Endodermal cell (in vitro differentiated cells): ENCODE measurements at places on chromosomes 6 and 20. TPM values are rescaled to one million over a fixed set of nuclear protein-coding genes. Genes with fewer than 3 reads are reported as not detected.

GRCh38 chr6:95387845-95388244, 189.5 kb upstream of the MANEA start:
- peaks cover 5% of the 10 kb centered on the region for H3K36me3 ChIP-seq
- no peaks in the 10 kb centered on the region for H3K27me3 ChIP-seq
- no peak overlapping the region for H3K4me3 ChIP-seq
- no peak overlapping the region for H3K27ac ChIP-seq
- no peak for DNase-seq
- H3K4me1 ChIP-seq, result no peaks in the 10 kb centered on the region

DNA sequence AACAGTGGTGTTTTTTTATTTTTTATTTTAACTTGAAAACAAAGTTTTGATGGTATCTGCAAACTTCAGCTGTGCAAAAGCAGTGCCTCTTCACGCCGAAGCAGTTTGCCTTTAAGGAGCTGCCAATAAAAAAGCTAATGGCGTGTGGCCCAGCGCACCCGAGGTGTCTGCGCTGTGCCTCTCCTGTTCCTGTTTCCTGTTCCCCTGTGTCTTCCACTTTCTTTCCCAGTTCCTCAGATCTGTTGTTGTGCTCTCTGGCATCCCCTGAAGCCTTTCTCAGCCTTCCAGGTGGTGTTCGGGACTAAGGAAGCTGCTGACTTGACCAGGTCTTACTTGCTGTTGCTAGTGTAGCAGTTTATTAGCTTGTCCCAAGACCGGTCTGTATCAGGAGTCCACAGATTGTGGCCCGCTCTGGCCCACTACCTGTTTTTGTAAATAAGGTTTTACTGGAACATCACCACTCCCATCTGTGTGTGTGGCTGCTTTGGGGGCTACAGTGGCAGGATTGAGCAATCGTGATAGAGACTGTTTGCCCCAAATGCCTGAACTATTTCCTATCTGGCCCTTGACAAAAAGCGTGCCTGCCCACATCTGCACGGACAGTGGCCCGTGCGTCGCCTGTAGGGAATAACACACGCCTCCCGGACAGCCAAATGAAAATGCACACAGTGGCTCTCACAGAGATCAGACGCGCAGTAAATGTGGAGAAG, 178.3 kb downstream of the TMEM242 start:
- H3K36me3 ChIP-seq, result peaks cover 39% of the 10 kb centered on the region
- DNase-seq, result no peak
- H3K4me3 ChIP-seq, result no peak overlapping the region
- peak overlapping the region; percentile 48 for H3K27ac ChIP-seq

LY6G6F gene
- total RNA-seq, result not detected in 3 replicates

CTSZ gene
- total RNA-seq, result 59.6 to 76.6 TPM (median 72.8 TPM) in 3 replicates

TAAR6 gene
- total RNA-seq, result not detected in 2 replicates

- no peaks in the 10 kb centered on the region for H3K27me3 ChIP-seq
- no peak overlapping the region for H3K27ac ChIP-seq
- no peak for DNase-seq
- no peaks in the 10 kb centered on the region for H3K36me3 ChIP-seq
These were observed 74.3 kb upstream of the RCAN2 start for GRCh38 chr6:46565531-46565930.

GRCh38 chr6:38997128-38997761, 51.3 kb upstream of the GLP1R start:
- H3K4me3 ChIP-seq, result no peak overlapping the region
- DNase-seq, result peak; percentile 91
- no peaks in the 10 kb centered on the region for H3K4me1 ChIP-seq
- no peaks in the 10 kb centered on the region for H3K36me3 ChIP-seq
